Motor neuron (in vitro differentiated cells): ENCODE measurements at places on chromosomes 2 and 18.

DNA sequence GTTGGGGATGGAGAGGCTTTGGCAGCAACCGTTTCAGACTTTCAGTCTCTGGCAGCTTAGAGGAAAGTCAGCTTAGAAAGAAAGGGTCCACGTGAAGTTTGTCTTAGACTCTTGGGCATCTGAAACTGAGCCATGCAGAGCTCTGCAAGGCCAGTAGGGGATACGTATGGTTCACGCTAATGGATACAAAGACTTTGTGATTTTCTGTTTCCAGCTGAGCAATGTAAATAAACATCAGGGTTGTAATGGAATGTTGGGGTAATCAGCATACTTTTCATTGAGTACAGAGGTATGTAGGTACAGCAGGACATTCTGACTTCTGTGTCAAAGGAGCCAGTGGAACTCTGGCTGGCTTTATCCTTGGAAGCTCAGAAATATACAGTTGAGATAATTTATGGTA lies 31.0 kb downstream of the RALB start:
- ATAC-seq, result no peak

GRCh38 chr2:218329826-218330593 lies 26.6 kb upstream of the CATIP start:
- peak; percentile 6 for ATAC-seq

- peak; percentile 82 for ATAC-seq
These were observed 1304.4 kb upstream of the ACVR2A start for GRCh38 chr2:146540271-146540932.

- peak; percentile 26 for ATAC-seq
These were observed 160.6 kb downstream of the RNF144A start for GRCh38 chr2:7077660-7078267.

- peak; percentile 71 for ATAC-seq
These were observed 300.0 kb upstream of the SMIM21 start for GRCh38 chr18:75727456-75727855.

GRCh38 chr2:132747046-132747445 lies 77.0 kb upstream of the LYPD1 start:
- ATAC-seq, result no peak

- ATAC-seq, result no peak
These were observed 690.0 kb downstream of the SATB2 start for GRCh38 chr2:198767694-198768093.

- peak; percentile 47 for ATAC-seq
These were observed 134.2 kb downstream of the DTNB start for GRCh38 chr2:25539136-25539535.

- ATAC-seq, result no peak
These were observed 39.1 kb upstream of the GALNT3 start for GRCh38 chr2:165833156-165833555.

DNA sequence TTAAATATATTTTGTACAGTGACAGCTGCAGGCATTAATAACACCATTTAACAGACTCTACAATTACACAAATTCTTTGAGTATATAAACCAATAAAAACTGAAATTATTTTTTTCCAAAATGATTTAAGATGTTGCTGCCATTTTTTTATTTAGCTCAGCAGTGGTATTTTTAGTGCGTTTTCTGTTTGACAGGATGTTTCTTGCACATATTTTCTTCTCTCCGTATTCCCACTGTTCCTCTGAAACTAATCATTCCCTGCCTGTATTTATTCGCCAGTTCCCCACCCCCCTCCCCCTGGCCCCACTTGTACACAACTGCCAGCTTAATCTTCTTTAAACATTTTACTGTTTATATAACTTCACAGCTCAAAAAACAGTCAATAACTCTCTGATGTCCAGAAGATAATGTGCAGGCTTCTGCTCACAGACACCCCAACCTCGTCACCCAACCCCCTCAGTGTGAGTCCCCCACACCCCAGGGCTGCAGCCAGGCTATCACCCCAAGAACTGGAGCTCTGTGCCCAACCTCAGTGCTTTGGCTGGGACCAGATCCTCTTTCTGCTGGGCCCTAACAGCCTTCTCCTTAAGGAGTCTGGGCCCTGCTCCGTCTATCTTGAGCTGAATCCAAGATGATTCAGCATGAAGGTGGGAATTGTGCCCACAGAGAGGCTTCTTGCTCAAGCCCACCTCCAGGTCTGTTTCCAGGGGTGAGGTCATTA lies 41.6 kb upstream of the MAP4K4 start:
- ATAC-seq, result no peak

- ATAC-seq, result no peak
These were observed 1.9 kb downstream of the PIEZO2 start for GRCh38 chr18:11147371-11147951.

DNA sequence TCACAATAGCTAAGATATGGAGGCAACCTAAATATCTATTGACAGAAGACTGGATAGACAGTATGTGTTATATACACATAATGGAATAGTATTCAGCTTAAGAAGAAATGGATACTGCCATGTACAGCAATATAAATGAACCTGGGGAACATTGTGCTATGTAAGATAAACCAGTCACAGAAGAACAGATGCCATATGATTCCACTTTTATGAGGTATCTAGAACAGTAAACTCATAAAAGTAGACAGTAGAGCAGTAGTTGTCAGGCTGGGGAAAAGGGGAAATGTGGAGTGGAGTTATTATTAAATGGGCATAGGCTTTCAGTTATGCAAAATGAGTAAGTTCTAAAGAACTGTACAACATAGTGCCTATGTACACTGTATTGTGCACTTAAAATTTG lies 1055.7 kb upstream of the TMEFF2 start:
- no peak for ATAC-seq

GRCh38 chr2:143686585-143687164 lies 557.5 kb downstream of the ARHGAP15 start:
- no peak for ATAC-seq

DNA sequence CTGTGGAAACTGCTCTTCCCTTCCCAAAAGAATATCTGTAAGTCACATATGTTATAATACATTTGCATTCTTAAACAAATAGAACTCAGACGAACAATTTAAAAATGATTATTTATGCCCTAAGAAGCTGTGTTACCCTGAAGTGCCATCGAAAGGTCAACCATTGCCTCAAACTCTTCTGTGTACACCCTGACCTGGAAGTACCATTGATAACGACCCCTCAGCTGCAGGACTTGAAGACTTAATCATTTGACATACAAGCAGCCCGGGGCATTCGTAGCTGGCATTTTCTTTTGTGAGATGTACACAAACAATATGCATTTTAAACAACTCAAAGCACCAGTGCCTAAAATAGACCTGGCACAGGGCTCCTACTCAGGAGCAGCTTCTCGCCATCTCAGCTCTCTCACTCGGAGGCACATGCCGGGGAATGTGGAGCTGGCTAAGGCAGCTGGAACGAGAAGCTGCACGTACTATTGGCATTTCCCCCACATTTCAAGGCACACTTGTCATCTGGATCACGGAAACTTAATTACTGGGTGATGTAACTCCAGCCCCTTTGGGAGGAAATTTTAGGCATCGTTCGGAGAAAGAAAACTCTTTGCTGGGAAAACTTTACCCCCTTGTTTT lies 170.0 kb upstream of the GALNT5 start:
- ATAC-seq, result no peak

GRCh38 chr2:215847718-215848117 lies 165.6 kb downstream of the MREG start:
- ATAC-seq, result peak; percentile 21

GRCh38 chr2:42492691-42493467 lies 903 bp downstream of the KCNG3 start:
- no peak for ATAC-seq

DNA sequence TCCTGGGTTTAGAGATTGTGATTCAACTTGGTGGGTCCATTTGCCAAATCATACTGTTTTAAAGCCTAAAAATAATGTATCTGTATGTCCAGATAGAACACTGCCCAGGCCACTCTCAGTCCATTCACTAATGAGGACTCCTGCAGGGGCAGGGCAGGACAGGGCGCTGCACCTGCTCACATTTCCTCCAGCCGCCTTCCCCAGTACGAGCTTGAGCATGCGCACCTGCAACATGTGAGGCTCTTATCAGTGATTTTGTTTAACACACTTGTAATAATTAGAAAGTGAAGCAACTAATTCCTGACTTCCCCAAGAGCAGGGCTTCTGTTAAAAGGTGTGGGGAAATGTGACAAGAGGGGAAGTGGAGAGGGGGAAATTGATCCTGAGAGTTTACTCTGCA lies 89.7 kb downstream of the AFF3 start:
- no peak for ATAC-seq

DNA sequence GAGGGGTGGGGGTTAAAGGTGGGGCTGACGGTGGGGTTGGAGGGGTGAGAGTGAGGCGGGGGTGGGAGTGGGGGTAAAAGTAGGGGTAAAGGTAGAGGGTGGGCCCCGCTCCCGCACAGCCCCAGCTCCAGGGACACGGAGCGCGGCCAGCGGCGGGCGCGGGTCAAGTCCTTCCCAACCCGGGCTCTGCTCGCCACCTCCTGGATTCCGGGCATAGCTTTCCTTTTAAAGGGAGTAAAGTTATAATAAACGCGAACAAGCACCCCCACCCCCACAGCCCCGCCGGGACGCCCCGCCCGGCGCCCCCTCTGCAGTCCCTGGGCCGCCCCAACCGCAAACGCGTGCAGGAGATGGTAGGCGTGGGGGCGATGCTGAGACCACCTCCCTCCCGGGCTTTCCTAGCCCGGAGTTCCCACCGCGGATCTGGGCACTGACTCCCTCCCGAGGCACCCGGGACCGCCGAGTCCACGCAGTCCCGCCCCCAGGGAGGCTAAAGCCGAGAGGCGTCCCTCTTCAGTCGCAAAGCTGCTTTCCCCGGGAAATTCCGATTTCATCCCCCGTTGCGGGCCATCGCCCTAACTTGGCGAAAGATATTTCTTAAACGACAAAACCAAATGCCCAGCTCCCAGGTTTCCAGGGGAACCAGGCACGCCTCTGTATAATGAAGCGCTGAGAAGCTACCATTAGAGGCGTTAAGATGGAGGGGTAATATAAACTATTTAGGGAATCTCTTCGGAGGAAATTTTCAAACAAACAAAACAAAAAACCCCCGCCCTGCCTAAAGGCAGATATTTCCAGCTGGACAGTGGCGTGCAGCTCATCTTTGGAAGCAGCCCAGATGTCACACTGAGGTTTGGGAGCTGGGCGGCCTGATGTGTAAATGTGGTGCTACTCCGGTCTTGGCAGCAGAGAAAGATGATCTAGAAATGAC lies at the start of gene LIMS2:
Gene LIMS2, minus strand, starts transcription at position 200 of the 931 bp plus-strand sequence. CDS start 506 bp downstream, outside the sequence.
- peak; percentile 47 for ATAC-seq

DNA sequence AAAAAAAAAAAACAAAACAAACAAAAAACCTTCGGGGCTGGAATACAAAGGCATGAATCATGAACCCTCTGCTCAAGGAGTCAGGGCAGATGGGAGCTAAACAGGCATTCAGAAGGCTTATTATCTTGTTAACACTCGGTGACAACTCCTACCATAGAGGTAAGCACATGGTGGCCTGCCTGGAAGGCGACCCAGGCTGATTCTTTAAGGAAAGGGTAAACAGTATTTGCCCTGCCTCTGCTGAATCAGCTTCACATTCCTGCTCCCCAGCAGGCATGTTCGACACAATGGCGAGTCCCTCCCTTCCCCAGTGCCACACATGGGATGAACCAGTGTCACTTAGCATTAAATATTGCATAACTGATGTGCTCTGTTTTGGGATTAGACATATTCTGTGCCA lies 191.9 kb downstream of the ARL4C start:
- ATAC-seq, result peak; percentile 82

- ATAC-seq, result peak; percentile 30
These were observed 321.0 kb upstream of the THSD7B start for GRCh38 chr2:136444323-136444722.

DNA sequence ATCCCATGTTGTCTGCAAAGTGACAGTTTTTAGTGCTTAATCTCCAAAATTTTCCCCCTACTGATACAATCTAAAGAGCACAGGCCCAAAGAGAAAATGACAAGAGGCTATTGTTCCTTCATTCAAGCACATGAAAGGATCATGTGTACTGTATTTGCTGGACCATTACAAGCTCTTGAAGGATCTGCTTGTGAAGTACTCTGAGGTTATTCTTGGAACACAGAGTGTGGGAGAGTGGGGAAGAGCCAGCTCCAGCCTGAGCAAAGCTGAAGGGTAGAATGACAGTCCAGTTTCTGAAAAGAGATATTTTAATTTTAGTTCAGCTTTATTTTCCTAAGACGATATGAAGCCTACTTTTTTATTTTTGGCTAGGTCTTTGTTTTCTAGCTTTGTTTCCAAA lies 112.2 kb downstream of the GALNT3 start:
- peak; percentile 50 for ATAC-seq

- ATAC-seq, result no peak
These were observed 16.9 kb downstream of the LYG2 start for GRCh38 chr2:99238599-99238998.

GRCh38 chr2:194445226-194445625 lies 1211.8 kb upstream of the SLC39A10 start:
- ATAC-seq, result no peak

DNA sequence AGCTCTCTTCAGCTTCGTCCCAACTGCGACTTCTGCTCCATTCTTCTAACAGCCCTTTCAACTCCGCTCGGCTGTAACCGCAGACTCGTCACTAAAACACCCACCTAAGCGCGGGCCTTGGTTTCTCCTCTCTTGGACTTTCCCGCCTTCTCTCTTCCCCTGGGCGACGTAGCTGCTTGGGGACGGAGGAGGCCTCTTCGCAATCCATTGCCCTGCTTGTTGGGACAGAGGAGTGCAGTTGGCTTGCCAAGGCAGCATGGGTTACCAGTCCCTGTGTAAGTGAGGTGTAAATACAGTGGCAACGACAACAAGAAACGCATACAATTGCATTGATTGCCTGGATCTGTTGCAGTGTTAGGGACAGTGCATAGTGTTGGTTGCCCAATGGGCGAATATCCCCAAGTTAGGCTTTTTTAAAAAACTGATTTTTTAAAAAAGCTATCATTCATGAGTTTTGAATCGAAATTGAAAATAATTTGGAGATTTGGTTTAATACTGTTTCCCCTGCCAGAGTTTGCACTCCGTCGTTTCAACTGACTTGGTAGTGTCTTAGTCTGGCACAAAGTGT lies 484 bp upstream of the DARS1 start:
- peak; percentile 18 for ATAC-seq

DNA sequence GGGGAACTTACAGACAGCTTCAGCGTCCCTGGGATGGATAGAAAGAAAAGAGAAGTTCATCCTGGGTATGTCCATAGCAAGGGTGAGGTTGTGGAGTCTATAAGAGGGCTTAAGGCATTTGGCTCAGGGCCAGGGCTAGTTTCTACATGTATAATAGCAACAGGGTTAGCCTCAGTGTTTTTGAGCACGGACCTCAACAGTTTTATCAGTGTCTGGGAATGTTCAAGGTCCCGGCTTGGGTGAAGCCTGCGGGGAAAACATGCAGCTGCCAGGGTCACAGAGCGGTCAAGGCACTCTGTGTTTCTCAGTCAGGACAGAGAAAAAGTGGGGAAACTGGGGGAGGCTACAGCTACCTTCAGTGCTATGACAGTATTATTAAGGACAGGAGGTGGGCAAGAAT lies 427.7 kb upstream of the HS6ST1 start:
- peak; percentile 60 for ATAC-seq
